T-helper 9 cell (primary cell): ENCODE measurements at places on chromosomes 1 and 21.

- no peak for DNase-seq
Measured at GRCh38 chr1:210251680-210252490, 19.3 kb downstream of the SERTAD4 start.

GRCh38 chr1:3711780-3712451, 40.3 kb upstream of the CCDC27 start:
- no peak for DNase-seq

DNA sequence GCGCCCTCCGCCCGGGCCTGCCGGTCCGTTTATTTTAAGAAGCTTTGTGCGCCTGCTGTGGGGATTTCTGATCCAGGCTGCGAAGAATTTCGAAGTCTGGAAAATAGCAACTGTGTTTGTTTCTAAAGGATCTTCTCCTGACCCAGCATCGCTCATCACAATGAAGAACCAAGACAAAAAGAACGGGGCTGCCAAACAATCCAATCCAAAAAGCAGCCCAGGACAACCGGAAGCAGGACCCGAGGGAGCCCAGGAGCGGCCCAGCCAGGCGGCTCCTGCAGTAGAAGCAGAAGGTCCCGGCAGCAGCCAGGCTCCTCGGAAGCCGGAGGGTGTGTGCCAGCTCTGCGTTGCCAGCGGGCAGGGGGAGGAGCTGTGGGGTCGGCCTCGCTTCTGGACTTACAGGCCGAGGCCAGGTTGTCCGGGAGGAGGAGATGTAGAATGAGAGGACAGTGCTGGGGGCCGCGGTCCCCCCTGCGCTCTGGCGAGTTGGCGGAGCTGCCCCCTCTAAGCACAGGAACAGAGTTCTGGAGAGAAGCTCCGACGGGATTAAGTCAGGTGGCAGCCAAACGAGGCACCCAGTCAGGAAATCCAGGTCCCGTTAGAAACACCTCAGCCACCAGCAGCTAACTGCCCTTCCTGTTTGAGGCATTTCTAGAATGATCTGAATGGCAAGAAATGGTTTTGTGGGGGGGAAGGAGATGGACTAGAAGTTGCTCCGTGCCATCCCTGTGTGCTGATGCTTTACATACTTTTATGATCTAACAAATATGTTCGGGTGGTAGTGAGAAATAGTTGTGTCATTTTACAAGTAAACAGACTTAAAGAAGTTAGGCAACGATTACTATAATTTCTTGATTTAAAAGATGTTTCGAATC, 948 bp downstream of the TXLNA start:
- no peak for DNase-seq

GRCh38 chr1:74681449-74681848, 7.9 kb upstream of the ERICH3 start:
- DNase-seq = no peak

DNA sequence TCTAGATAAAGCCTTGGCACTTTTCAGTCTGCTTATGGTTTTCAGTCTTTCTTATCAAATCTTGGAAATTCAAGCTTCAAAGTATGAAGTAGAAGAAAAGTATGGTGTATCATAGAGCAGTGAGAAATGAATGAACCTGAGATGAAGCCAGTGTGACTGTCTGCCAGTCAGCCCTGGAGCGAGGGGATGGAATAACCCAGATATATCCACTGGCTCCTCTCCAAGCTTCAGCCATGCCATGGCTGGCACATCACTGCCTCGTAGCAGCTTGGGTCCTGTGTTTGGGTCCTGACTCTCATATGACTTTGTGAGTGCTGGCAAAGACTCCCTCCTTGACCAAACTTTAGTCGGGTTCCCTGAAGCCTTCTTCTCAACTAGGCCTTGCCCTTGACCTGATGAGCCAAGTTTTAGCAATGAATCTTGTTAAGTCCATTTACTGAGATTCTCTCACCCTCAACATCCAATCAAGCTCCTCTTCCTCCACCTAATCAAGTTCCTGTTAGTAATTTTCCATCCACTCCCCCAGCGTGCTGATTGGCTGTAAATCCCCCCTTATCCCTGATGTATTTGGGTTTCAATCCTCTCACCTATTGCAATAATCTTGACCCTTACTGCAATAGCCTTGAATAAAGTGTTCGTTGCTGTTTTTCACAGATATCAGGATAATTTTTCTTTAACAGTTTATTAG, 62.5 kb upstream of the PRDX6 start:
- no peak for DNase-seq

DNA sequence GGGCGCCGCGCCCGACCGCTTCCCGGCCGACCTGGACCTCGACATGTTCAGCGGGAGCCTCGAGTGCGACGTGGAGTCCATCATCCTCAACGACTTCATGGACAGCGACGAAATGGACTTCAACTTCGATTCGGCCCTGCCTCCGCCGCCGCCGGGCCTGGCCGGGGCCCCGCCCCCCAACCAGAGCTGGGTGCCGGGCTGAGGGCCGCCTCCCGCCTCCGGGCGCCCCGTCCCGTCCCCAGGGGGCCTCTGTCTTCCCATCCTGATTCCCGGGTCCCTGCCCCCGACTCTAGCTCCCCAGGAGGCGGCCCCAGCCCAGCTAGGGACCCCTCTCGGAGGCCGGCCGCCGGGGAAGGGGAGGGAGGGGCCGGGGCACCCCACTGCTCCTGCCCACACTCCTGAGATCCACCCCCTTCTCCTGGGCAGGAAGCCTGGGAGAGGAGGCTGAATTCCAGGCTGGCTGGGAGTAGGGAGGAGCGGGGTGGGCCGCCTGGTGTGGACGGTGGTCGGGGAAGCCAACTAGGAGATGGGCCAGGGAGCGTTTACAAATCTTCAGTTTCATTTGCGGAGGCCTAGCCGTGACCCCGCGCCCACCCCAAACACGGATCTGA, 21.4 kb downstream of the FOXO6 start:
- no peak for DNase-seq
